Ammon's horn (tissue), 1 donor: ENCODE measurements at places on chromosomes 2 and 18.

GRCh38 chr18:59912007-59912550, 12.3 kb downstream of the PMAIP1 start:
- no peak for DNase-seq

- no peak for DNase-seq
Observed at GRCh38 chr2:158650646-158651357, 144.3 kb upstream of the DAPL1 start.

- no peak for DNase-seq
Observed at GRCh38 chr2:126616606-126617069, 39.3 kb upstream of the GYPC start.

- DNase-seq = no peak
Observed at GRCh38 chr2:58865436-58865835, 624.3 kb upstream of the FANCL start.

GRCh38 chr2:40371525-40372282, 80.2 kb downstream of the SLC8A1 start:
- DNase-seq = peak; percentile 45

DNA sequence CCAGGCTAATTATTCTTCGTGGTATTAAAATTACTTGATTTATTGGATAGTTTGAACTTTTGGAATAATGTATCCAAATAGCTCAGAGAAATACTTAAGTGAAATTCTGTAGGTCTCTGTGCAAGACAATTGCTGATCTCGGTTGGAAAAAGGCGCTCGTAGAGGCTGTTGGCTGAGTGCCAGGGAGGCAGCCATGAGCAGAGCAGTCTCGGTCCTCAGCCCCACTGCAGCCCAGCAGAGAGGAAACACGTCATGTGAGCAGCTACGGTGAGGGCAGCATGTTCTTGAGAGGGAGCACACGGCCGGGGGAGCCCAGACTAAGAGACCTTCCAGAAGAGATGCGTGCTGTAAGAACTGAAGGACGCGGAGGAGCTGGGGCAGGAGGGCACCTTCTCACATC, 42.5 kb downstream of the DCDC2C start:
- DNase-seq = no peak

DNA sequence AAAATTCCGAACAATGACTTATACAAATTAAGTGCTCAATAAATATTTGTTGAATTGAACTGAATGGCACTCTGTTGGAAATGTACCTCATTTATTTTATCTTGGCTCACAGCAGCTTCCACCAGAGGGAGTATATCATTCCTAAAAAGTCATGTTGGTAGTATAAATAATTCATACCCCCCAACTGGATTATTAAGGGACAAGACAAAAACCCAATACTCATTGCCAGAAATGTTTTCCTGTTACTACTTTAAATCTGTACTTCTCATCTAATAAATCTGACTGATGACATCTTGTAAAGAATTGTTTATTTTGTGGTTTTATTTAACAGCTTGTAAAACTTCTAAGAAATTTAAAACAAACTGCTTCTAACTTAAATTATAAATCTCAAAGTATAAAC, 163.9 kb downstream of the CDH2 start:
- DNase-seq = no peak

DNA sequence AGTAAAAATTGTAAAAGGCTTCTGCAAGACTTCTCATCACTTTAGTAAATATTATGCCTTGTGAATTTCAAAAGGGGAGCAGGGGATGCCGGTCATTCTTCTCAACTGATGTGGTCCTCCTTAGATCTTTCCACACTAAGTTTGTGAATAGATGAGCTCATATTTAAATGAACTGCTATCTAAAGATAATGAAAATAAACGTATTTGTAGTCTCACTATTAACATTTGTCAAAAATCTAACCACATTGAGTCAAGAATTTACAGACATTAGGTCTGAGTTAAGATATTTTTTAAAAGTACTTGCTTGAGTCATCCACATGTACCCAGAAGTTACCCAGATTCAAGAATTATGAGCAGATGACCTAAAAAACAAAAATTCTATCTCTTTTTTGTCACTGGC, 6.5 kb downstream of the PRPF40A start:
- no peak for DNase-seq

DNA sequence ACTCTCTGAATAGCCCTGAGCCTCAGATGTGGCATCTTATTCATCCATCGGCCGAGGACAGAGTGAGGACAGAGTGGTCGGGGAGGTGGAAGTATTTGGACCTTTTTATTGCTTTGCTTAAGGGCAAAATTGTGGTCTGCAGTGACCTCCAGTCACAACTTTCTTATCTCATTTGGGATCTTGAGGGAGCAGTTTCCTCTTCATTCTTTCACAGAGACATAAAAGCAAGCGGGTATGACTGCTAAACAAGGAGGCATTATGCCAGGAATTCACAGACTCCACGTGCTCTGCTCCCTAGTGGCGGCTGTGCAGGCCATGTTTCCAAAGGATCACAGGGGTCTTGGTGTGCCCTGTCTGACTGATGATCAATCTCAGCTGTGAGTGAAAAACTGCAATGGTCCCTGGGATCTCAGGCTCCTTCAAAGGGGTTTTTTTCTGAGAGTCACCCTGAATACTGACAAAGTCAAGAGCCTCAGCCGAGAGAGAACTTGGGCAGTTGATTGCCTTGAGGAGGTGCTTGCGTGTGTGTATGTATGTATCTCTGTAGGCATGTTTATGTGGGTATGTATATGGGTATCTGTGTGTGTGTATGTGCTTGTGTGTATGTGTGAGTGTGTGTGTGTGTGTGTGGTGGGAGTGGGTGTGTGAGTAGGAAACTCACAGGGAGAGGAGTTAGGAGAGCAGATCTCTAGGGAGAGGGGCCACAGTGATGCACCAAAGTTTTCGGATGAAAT, 47.7 kb downstream of the RAPGEF4 start:
- DNase-seq = peak; percentile 18

DNA sequence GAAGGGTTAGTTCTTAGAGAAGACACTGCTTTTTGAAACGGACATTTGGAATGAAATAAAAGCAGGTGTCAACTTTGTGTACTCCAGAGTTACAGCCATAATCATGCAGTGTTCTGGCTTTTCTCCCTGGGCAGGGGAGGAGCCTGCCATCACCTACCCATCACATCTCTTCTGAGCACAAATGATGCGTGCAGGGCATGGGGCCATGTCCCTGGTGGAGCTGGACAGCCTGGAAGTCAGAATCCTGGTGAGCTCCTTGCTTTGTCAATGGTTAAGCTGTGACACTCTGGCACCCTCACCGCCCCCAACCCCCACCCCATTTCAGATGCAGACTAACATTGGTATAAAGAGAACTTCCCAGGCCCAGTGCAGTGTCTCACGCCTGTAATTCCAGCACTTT, 53.1 kb downstream of the PDCL3 start:
- no peak for DNase-seq

- no peak for DNase-seq
Observed at GRCh38 chr2:185471441-185471840, 267.2 kb upstream of the FSIP2 start.

- peak; percentile 13 for DNase-seq
Observed at GRCh38 chr2:135586148-135586547, 54.9 kb downstream of the R3HDM1 start.

DNA sequence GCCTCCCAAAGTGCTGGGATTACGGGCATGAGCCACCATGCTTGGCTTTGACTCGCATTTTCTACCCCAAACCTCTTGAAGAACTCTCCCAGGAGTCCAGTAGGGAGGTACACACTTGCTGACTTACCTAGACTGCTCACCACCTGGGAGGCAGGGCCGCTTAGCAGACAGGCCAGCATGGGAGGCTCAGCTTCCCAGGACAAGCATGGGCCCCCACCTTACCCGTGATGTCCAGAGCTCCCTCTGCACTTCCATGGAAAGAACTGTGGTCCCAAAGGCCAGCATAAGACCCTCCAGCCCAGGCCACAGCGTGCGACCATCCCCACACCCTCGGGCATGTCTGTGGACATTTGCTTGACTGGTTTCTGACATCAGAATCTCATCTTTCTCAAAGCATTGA, 36.8 kb downstream of the ST8SIA5 start:
- DNase-seq = no peak

- no peak for DNase-seq
Observed at GRCh38 chr2:75464348-75464946, 96.3 kb downstream of the EVA1A start.

DNA sequence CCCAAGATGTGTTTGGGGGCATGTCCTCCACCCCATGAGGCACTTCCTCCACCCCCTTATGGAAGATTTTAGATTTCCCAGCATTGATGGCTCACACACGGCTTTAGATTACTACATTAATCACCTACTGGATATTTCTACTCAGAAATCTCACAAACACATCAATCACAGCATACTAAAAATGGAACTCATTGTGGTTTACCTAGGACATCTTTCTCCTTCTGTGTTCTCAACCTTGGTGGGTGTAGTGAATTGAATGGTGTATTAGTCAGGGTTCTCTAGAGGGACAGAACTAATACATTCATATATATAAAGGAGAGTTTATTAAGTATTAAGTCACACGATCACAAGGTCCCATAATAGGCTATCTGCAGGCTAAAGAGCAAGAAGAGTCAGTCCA, 82.1 kb upstream of the CYRIA start:
- DNase-seq = no peak

GRCh38 chr2:196160101-196160500, 11.3 kb downstream of the STK17B start:
- DNase-seq = peak; percentile 51

GRCh38 chr2:140916410-140916809, 1214.4 kb downstream of the LRP1B start:
- no peak for DNase-seq

GRCh38 chr2:53450923-53451322, 316.7 kb upstream of the CHAC2 start:
- no peak for DNase-seq

DNA sequence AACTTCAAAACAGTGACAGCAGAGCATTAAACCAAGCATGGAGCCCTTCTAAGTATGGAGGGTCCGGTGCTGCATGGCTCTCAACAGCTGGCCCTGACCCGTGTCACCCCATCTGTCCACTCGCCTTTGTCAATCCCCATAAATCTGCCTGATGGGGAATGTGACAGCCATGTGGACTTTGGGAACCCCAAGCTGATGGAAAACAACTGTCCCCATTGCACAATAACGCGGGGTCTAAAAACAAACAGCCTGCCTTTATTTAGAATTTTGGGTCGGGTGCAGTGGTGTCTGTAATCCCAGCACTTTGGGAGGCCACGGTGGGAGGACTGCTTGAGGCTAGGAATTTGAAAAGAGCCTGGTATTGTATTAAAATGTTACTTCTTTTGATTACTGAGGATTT, 17.1 kb upstream of the THADA start:
- DNase-seq = no peak

DNA sequence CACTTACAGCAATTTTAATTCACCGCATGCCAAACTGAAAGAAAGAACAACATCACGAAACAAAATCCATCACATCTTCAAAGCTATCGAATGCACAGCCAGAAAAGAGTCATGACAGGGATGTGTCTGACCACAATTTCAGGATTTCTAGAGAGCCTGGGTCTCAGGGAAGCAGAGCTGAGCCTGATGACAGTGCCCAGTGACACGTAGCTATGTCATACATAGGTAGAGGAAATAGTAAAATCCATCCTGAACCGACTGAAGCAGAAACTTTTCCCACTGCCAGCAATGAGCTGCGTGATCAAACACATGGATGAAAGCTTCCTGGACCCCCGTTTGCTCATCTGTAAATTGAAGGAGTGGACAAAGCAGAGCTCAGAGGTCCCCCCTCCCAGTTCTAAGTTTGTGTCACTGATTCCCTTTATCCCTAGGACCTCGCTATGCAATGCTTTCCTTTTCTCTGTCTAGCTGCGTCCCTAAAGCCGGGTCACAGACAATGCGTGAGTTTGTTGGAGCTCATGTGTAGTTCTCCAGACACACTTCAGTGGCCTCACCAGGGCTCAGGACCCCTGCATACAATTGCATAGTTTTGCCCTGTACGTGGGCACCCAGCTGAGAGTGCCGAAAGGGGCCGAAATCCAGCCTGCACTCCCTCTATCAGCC, 37.6 kb downstream of the CCBE1 start:
- DNase-seq = no peak
